OCI-LY7 (cell line): ENCODE measurements at places on chromosomes 5 and 9.

DNA sequence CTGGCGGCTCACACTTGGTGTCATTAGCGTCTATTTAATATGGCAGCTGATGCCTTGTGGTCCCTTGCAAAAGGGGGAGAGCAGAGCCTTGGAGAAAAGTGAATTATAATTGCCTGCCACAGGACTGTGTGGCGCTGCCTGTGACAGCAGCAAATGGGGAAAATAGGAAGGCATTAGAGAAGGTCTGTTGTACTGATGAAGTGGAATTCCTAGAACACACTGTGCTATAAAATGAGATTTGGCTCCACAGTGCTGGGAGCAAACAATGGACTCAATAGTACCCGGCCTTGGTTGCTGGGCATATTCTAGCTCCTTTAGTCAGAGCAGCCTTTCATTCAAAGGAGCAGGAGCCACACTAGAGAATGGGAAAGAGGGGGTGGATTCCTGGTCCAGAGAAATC lies 21.3 kb downstream of the SEMA6A start:
- DNase-seq, result no peak

- no peak for DNase-seq
Measured at GRCh38 chr5:1510631-1511030, 13.1 kb downstream of the LPCAT1 start.

- DNase-seq, result no peak
Measured at GRCh38 chr5:126610160-126610559, 9.4 kb downstream of the PHAX start.

- no peak for DNase-seq
Measured at GRCh38 chr5:74250304-74251102, 390.0 kb downstream of the ENC1 start.

DNA sequence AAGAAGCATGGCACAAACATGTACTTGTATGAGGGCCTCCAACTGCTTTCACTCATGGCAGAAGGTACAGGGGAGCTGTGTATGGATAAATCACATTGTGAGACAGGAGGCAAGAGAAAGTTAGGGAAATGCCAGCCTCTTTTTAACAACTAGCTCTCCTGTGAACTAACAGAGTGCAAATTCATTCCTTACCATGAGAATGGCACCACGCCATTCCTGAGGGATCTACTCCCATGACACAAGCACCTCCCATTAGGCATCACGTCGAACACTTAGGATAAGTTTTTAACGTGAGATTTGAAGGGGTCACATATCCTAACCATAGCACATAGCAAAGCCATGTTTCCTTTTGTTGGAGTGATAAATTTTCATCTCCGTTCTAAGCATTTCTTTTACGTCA lies 747.2 kb upstream of the CHD1 start:
- DNase-seq, result no peak

DNA sequence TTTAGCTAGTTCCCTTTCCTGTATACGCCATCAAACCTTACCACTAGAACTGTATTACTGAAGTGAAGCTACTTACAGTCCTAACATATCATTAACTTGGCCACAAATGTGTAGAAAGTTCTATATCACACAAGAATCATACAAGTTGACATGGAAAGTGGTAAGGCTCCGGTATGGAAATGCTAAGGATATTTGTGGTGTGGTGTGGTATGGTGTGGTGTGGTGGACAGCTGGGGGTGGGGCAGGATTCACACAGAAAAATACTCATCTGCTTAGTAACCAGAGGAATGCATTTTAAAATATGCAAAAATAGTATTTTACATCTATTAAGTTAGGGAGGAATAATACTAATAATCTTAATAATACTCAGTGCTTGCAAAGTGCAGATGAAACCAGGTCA lies 69.4 kb downstream of the TRPC7 start:
- no peak for DNase-seq

- DNase-seq, result no peak
Measured at GRCh38 chr5:179791881-179792611, 1.7 kb upstream of the LTC4S start.

GRCh38 chr9:28342815-28343338 lies 769.6 kb upstream of the C9orf72 start:
- DNase-seq, result no peak

- no peak for DNase-seq
Measured at GRCh38 chr5:64826541-64826940, 57.8 kb downstream of the CWC27 start.

- DNase-seq, result no peak
Measured at GRCh38 chr5:133333326-133334150, 278.8 kb downstream of the FSTL4 start.

DNA sequence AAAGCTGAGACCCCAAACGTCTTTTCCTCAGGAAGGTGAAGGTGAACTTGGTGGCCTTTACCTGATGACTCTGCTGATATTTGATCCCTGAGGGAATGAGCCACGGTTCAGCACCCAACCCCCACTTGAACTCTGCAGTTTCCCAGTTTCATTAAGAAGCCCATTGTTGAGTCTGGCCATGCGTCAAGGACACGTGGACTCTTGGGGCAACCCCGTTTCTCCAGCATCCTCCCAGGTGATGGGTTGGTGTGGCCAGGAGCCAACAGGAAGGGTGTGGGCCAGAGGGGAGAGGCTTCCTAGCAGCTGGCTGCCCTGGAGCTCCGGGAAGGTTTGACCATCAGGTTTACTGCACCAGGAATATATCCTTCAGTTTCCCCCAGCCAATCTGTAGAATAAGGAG lies 59.5 kb upstream of the GNE start:
- no peak for DNase-seq

DNA sequence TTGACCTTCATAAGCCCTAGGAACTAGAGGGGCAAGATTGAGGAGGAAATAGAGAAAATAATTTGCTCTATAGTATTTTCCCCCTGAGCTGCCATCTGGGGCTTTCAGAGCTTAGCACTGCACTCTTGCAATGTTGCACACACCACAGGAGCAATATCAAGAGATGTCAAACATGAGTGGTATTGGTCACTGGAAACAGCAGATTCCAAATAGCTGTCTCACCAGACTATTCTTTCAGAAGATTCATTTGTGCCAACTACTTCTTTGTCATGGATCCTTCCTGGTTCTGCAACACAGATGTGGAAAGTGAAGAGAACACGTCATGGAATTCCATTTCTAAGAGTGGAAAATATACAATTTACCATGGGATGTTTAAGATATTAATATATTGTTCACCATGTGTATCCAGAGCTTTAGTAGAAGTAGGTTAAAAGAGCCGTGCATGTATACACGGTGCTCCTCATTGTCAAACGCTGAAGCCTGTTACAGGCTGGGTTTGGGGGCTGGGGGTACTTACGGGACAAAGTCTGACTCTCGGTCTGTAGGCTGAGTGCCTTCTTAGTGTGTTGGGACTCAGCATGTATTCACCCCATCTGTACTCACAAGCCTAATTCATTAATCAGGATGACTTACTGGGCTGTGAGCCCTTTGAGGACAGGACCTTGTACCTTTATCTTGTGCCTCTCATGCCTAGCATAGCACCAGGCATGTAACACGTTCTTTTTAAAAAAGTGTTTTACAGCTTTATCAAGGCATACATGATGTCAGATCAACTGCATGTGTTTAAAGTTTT lies 31.4 kb upstream of the GDNF start:
- DNase-seq, result no peak

DNA sequence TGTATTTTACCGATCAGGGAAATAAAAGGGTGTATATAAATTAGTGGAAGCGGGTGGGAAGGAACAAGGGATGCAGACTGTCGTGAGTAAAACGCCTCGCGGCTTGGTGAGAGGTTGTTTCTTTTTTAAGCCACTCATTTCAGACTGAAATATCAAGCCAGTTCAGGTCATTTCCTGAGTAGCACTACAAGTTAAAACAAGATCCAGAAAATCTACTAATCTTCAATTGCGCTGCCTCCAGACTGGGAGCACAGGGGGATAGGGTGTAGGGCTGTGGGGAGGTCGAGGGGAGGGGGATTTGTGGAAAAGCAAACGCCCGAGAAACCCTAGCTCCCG lies 140.8 kb downstream of the TSSK1B start:
- DNase-seq, result no peak

DNA sequence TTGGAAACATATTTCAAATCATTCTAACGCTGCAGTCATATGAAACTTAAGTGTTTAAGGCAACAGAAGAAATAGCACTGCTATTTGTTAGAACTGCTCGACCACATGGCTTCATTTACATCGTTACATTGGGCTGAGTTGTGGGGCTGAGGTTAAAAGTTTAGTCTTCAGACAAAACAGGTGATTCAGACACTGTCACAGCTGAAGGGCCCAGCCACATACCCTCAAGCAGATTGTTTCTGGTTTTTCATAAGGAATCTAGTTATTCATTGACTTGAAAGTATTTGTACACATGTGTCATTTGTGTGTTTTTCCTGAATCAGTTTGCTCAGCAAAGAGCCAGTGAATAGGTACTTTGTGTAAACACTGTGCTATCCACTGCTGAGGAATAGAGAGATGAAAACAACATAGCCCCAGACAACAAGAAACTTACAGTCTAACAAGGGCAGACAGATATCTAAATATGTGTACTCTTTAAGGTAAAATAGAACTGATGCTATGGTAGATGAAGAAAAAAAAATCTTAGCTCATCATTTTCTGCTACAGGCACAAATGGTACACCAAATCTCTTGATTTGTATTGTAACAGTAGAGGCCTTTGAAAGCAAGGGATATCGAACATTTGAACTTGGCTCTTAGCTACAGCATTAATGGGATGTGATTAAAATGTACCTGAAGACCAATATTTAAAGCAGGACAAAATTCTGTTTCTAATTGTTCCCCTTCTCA lies 357.6 kb upstream of the RPS23 start:
- no peak for DNase-seq

DNA sequence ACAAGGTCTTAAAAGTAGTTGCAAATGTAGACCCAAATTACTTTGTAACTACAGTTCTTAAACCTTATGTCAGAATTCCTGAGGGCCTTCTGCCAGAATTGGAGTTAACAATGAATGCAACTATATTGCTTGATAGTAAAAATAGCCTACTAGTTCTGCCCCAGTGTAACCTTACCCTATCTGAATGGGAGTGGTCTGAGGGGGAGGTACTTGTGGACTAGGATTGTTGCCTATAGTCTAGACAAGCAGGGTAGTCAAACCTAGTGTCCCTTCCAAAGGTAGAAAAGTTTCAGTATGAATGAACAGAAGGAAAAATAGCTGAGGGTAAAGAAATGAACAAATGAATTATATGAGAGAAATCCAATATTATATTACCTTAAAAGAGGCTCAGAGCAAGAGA lies 242.2 kb downstream of the PJA2 start:
- DNase-seq, result no peak

DNA sequence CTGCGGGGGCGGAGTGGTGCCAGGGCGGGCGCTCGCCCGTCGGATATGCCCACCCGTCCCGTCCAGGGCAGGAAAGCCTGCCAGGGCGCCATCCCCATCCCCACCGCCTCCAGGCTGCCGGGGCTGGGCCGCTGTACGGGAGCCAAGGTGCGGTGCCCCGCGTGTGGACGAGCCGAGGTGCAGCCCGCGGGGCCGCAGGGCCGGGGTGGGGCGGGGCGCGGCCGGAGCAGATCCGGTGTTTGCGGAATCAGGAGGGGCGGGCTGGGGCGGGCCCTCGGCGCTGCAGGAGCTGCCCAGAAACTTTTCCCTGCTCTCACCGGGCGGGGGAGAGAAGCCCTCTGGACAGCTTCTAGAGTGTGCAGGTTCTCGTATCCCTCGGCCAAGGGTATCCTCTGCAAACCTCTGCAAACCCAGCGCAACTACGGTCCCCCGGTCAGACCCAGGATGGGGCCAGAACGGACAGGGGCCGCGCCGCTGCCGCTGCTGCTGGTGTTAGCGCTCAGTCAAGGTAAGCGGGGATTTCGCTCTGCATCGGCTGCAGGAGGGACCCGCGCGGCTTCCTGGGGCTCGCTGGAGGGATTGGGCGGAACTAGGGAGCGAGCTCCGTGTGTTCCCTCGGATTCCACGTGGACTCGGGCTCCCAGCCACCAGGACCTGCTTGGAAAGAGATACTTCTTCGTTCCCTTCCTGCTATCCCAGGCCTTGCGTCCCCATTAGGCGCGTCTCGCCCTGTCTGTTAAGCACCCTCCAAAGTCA lies at the start of gene ITGA2:
TSS of gene ITGA2 (plus strand) at position 328 of the 756 bp plus-strand sequence. CDS start at position 445, 117 bp downstream.
- DNase-seq, result no peak

- DNase-seq, result no peak
Measured at GRCh38 chr5:178428341-178429155, 161.6 kb downstream of the COL23A1 start.

DNA sequence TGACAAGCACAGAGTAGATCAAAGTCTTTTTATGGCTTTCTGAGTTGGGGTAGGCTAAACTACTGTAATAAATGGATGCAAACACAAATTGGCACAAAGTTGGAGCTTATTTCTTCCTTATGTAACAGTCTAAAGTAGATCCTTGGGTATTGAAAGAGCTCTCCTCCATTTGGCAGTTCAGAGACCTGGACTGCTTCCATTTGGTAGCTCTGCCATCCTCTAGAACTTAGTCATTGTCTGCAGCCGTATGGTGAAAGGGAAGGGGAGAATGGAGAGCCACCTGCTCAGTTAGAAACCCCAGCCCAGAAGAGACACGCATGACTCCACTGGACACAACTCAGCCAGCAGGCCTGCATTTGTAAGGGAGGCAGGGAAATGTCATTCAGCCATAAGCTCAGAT lies 345.0 kb downstream of the DMAC1 start:
- no peak for DNase-seq

- no peak for DNase-seq
Measured at GRCh38 chr5:96177303-96177869, 215.7 kb upstream of the ELL2 start.

DNA sequence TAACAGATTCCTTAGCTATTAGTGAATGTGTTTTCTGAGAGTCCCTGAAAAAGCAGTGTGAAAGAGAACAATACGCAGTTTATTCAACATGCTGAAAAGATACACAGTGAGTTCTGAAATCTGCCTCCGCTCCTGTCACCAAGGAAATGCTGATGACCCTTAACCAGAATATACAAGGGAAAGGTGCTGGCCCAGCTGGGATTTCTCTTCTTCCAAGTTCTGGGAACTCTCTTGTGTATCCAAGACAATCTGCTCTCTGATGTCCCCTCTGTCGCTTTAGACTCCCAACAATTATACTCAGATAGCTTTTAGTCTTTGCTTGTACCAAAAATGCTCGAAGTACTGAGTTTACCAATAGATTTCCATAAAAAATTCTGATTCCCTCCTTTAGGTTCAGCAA lies 214.9 kb downstream of the TMEM167A start:
- DNase-seq, result no peak

- no peak for DNase-seq
Measured at GRCh38 chr5:28369418-28369817, 1331.0 kb upstream of the CDH9 start.

DNA sequence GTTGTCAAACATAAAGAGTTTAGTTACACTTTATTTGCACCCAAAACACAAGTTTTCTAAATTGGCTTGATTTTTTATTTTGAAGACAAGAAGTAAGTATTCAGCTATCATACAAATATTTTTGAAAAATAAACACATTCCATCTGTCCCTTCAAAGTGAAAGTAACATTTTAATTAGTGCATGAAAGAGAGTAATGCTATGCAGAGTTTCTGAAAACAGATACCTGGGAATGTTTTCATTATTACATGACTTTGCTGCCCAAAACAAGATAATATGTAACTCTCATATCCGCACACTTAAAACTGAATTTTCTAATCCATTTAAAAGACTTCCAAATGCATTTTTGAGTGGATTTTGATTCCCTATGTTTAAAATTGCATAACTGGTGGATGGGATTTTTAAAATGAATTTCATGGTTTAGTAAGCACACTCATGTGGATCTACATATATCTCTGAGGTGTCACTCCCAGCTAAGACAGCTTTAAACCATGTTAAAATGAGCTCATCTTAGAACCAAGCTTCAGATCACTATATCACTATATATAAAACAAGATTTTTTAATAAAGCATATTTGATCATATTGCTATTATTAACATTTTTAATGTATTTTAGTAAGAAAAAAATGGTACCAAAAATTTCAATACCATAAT lies 127.5 kb downstream of the ATPSCKMT start:
- no peak for DNase-seq
